ENCODE measurements at places on chromosomes 4 and X. TPM values are rescaled to one million over a fixed set of nuclear protein-coding genes. Genes with fewer than 3 reads are reported as not detected.

SLC9A7 gene
- 26.2 TPM for total RNA-seq

RBM47 gene
- 1.6 TPM for total RNA-seq

COPS4 gene
- 155 TPM for total RNA-seq

HAUS7 gene
- total RNA-seq = 8.3 TPM

IL2RG gene
- not detected for total RNA-seq

MAGED4B gene
- total RNA-seq = 119 TPM

HDAC8 gene
- 37.7 TPM for total RNA-seq

NUDT6 gene
- 6.4 TPM for total RNA-seq

CT83 gene
- total RNA-seq = not detected

HERC5 gene
- total RNA-seq = 2.5 TPM

CXCR3 gene
- not detected for total RNA-seq

MAGEB5 gene
- total RNA-seq = not detected

CCNA2 gene
- total RNA-seq = 8.0 TPM

ARHGAP24 gene
- total RNA-seq = 2.2 TPM

MAP7D2 gene
- total RNA-seq = 7.6 TPM
